RWPE1 (cell line): ENCODE measurements at places on chromosomes 4 and X.

DNA sequence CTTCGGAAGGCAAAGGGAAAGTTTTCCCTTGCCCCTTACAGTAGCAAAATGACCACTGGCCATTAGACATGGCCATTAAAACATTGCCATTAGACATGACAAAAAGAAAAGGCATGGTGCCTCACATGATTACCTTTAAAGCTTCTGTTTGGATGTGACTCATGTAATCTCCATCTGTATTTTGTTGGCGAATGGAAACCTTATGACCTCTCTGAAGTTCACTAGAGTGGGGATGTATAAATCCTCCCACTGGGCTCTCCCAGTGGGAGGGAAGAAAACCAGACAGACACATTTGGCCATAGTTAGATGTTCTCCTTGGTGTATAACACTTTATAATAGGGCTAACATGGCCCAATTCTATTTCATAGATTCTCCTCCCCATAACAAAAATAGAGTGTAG lies 152.6 kb downstream of the MAGEB17 start:
- DNase-seq: no peak

DNA sequence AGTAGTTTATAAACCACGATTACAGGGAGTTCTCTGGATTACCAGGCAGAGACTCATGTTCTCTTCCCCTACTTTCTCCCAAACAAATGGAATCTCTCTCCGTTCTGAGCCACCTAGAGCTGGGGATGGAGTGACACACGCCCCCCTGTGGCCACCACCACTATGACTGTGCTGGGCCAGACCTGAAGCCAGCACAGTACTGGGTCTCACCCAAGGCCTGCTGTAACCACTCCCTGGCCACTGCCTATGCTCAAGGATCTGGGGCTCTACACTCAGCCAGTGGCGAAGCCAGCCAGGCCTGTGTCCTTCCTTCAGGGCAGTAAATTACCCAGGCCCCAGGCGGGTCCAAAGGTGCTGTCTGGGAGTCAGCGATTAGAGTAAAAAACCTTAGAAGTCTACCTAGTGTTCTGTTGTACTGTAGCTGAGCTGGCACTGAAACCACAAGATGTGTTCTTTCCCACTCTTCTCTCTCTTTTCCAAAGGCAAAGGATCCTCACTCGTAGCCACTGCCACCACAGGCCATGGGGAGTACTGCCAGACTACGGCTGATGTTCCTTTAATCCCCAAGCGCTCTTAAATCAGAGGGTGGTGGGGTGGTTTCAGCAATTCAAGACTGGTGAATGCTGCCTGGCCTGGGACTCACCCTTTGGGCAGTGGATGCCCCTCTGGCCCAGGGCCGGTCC lies 412.2 kb upstream of the ARX start:
- DNase-seq: no peak

DNA sequence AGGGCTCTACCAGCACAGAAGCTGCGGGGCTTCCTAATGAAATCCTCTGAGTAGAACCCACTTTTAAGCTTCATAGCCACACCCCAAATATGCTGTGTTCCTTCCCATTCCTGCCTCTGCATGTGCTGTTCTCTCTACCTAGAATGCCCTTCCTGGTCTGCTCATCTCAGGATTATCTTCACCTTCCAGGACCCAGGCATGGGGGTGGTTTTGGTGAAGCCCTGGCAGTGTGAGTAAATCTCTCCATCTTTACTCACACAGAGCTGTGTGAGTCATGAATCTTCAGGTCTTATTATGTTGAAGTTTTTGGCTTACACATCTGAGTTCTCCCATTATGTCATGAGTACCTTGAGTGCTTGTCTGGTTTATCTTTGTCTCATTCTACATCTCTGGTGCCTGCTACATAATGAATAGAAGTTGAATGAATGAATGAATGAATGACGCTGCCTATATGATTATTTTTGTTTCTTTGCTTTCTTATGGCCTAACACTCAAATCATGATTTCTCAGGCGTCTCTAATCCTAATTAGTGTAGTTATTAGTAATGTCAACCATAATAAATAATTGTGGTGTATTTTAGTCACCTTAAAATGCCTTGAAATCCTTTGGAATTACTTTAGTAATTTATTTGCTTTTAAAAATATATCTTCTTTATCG lies 41.9 kb downstream of the HADH start:
- DNase-seq: peak; percentile 12

GRCh38 chr4:112403101-112403945 lies 106.2 kb downstream of the ALPK1 start:
- no peak for DNase-seq

DNA sequence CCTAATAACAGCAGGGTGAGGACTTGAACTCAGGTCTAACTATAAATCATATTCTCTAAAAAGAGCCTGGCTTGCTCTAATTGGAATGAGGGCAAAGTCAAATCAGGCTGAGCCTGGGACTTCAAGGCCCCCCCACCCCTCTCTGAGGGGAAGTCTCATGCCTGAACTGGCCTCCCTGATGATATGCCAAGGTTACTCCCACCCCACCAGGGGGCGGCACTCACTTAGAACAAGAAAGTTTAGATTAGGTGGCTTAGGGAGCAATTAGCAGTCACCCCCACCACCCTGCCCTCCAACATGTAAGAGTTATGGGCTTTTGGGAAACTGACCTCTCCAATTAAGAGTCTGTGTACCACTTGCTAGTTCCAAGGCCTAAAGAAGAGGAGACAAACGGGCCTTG lies 2.7 kb downstream of the FOXO4 start:
- DNase-seq: no peak

DNA sequence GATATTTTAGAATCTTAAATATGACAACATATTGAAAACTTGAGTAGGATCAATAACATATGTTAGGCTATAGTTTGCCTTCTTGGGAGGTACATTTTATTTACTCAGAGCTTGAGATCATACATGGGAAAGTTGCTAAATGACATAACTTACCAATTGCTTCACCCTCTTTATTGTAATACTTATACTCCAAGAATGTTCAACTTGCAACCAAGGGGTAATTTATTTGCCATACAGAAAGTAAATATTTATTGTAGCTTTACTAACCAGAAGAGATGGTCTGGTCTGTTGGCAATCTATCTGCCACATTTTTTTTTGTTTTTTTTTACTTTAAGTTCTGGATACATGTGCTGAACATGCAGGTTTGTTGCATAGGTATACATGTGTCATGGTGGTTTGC lies 426.6 kb downstream of the ARHGAP24 start:
- DNase-seq: no peak

DNA sequence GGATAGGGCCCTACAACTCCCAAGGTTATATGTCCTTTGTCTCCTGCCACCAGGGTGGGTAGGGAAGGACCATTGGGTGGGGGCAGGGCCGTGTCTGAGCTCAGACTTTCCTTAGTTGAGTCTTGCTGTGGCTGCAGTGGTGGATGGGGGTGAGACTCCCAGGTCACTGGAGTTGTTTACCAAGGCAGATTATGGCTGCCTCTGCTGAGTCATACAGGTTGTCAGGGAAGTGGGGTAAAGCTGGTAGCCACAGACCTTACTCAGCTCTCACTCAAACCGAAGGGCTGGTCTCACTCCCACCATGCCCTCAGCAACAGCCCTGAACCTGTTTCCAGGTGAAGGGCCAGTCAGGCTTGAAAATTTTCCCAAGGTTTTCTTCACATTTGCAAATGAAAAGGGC lies 58.8 kb upstream of the FAAH2 start:
- no peak for DNase-seq

- DNase-seq: peak; percentile 14
Measured at GRCh38 chr4:81142744-81143143, 72.3 kb downstream of the PRKG2 start.

DNA sequence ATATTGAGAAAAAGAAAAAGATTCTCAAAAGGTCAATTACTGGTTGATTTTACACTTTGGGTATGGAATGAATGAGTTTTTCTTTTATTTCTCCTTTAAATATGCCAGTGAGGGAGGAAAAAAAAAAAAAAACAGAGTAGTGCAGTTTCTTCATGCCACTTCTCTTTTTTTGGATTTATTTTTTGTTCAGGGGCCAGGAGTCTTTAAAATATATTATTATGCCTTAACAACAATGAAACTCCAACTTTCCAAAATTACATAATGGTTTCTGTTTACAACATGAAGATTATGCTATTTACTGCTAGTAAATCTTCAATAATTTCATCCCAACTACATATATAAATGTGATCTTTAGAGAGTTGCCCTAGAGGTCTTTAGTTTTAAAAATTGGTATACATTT lies 31.9 kb downstream of the DTHD1 start:
- DNase-seq: no peak

DNA sequence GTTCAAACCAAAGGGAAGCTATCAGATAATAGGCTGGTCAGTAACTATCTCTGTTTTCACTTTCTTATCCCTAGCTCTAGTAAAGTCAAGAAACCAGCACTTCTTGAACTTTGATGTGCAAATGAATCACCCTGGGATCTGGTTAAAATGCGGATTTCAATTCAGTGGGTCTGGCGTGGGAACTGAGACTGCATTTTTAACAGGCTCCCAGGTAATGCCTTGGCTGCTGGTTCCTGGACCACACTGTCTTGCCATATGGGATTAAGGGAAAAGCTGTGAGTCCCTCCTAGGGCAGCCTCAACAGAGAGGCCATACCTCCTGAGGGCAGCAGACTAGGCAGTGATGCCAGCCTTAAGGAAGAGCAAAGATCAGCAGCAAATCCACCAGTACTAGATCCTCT lies 1.7 kb downstream of the RNF175 start:
- no peak for DNase-seq

DNA sequence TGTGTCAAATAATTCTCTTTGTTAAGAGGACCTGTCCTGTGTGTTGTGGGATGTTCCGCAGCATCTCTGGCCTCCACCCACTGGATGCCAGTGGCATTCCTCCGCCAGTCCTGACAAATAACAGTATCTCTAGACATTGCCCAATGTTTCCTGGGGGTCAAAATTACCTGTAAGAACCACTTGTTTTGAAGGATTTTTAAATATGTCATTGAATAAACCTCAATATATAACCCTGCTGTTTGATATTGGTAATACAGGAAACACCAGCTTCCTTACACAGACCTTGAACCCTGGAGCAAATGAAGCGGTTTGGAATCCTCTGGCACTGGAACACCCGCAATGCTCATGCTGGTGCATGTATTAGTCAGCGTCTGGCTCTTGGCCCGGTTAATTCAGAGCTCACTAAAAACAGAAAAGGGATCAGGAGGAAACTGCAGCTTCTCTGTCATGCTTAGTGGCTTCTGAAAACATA lies 101.3 kb downstream of the TBL1X start:
- DNase-seq: peak; percentile 39

DNA sequence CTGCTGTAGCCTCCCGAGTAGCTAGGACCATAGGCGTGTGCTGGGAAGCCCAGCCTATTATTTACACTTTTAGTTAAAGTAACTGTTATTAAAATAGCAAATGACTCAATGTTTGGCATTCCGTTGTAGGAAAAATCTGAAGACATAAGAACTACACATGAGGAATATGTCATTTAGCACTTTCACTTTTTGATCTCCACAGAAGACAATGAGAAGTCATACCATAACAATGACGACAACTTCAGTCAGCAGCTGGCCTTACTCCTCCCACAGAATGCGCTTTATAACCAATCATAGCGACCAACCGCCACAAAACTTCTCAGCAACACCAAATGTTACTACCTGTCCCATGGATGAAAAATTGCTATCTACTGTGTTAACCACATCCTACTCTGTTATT lies 6.7 kb downstream of the GPR34 start:
- DNase-seq: no peak

DNA sequence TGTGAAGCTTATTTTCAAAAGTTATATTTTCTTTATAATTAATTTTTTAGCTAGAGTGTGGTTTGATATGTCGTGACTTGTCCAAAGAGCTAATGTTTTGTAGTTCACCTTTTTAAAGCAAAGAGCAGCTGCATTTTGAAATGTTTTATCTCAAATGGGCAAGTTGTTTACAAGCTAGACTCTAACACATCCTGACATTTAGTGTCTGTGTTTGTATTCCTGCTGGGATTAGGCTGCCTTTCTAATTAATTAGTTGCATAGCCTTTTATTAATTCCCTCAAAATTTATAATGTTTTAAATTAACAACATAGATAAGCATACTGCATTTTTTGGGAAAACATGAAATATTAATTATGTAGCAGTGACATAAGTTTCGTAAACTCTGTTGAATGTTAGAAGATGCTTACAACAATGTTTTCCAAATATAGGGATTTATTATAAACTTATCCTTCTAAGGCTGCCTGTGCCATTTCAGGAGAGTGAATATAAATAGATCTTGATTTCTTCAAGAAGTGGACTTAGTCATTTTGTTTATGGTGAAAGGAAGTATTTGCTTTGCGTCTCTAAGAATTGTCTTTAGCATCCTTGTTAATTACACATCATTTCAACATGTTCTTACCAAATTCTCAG lies 37.7 kb upstream of the NUDT6 start:
- no peak for DNase-seq
